ENCODE measurements at places on chromosomes 6 and 20.

- no peak for DNase-seq
Measured at GRCh38 chr20:62624719-62625453, 17.4 kb upstream of the SLCO4A1 start.

DNA sequence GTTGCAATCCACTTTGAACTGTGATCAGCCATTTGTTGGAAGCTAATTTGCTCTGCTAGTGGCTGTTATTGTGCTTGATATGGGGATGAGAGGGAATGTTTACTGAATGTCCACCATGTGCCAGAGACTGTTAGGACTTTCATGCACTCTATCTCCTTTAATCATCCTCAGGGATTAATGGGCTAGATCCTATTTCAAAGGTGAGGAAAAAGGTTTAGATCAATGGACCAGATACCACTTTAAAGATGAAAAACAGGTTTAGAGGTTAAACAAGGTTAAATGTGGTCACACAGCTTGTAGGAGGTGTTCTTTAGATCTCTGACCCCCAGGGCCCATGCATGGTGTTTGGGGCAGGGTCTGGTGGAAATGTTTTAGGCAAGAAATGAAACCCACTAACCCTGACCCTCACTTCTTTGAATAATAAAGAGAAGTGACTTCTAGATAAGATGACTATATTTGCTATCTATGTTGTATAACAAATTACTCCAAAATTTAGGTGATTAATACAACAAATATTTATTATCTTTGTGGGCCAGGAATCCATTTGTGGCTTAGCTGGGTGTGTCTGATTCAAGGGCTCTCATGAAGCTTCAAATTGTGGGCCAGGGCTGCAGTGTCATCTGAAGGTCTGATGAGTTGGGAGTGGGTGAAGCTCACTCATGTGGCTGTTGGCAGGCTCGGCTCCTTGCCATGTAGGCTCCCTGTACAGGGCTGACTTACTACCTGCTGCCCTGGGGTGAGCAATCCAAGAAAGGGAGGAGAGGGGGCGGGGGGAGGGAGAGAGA lies 127.8 kb upstream of the FOXA2 start:
- no peak for DNase-seq

- DNase-seq = no peak
Measured at GRCh38 chr6:31065556-31065955, 46.8 kb downstream of the C6orf15 start.

GRCh38 chr6:65650086-65650485 lies 56.9 kb downstream of the EYS start:
- DNase-seq = no peak
